Activated CD4-positive, alpha-beta T cell treated with anti-CD3 and anti-CD28 coated beads, Interleukin-2, amount 10 ng/mL, durations not matched to agents 7 days and 5 days (primary cell): ENCODE measurements at places on chromosomes 2 and 18. TPM values are rescaled to one million over a fixed set of nuclear protein-coding genes. Genes with fewer than 3 reads are reported as not detected.
A peak's percentile ranks its signal among the peaks of the same experiment; 100 is the strongest.

- no peak for DNase-seq
Observed at GRCh38 chr2:235663875-235664274, 170.0 kb downstream of the AGAP1 start.

- DNase-seq = peak; percentile 29
Observed at GRCh38 chr2:177767768-177768167, 304.8 kb downstream of the PDE11A start.

GRCh38 chr2:43831543-43832294 lies 6.9 kb downstream of the ABCG5 start:
- DNase-seq = no peak

DNA sequence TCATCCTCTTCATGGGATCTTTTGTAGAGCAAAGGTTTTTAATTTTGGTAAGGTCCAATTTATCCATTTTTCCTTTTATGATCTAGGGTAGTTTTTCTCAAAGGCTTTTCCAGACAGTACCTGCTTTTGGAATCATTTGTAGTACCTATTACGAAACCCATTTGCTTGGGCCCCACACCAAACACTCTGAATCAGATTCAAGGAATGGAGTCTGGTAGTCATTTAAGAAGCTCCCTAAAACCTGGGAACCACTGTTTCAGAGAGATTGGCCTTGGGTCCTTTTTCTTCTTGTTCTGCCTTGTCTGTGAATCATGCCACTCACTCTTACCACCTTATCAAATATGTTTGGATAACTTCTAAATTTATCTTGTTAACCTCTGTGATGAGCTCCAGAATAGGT lies 40.3 kb downstream of the OSBPL6 start:
- no peak for DNase-seq

DNA sequence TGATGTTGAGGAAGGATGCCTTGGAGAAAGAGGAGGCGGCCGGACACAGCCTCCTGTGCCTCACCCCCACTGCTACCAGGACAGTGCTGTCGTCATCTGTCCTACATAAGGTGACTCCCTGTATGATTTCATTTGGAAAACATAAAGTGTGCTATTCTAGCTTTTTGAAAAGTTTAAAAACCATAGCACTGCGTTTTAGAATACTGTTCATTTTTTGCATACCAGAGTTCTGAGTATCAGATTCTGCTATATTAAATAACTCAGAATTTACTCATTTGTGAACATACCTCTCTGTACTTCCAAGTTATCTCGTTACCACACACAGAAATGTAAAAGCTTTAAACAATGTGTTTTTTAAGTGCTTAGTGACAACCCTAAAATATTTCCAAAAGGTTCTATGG lies 302.9 kb downstream of the LRRTM1 start:
- no peak for DNase-seq

The ASTL gene
- total RNA-seq = 0.22 TPM

The GKN1 gene
- not detected for total RNA-seq

The GNLY gene
- total RNA-seq = 72.9 TPM

DNA sequence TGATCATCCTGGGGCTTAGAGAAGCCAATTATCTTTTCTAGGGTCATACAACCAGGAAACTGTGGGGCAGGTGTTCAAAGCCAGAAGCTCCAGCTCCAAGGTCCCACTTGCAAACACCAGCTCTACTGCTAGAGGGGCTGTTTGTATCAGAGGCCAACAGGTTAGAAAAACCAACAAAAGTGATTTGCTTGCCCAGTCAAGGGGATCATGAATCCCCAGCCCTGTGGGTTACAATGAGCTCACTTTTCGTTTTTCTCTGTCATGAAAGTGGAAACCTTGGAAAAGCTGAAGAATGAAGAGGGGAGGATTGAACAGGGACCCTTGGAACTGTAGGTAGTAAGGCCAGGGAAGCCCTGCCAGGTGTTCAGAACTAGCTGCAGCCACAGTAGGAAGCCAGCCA lies 119.2 kb downstream of the SPP2 start:
- DNase-seq = no peak

The NT5C1B gene
- not detected for total RNA-seq

DNA sequence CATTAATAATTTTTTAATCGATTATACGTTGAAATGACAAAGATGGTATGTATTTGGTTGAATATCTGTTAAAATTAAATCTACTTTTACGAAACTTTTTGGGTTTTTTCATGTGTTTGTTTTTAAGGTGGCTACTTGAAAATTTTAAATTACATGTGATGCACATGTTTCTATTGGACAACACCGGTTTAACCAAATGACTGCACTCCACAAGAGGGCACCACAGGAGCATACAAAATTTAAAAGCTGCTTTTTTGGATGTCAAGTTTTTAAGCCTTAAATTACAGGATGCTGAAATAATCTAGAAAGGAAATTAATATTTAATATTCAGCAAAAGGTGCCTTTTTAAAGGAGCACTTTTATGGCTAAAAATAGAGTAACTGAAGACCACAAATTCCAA lies 98.7 kb downstream of the ACVR1 start:
- DNase-seq = peak; percentile 70

The DDX18 gene
- total RNA-seq = 93.9 TPM

GRCh38 chr2:128162266-128162665 lies 71.3 kb downstream of the UGGT1 start:
- no peak for DNase-seq

DNA sequence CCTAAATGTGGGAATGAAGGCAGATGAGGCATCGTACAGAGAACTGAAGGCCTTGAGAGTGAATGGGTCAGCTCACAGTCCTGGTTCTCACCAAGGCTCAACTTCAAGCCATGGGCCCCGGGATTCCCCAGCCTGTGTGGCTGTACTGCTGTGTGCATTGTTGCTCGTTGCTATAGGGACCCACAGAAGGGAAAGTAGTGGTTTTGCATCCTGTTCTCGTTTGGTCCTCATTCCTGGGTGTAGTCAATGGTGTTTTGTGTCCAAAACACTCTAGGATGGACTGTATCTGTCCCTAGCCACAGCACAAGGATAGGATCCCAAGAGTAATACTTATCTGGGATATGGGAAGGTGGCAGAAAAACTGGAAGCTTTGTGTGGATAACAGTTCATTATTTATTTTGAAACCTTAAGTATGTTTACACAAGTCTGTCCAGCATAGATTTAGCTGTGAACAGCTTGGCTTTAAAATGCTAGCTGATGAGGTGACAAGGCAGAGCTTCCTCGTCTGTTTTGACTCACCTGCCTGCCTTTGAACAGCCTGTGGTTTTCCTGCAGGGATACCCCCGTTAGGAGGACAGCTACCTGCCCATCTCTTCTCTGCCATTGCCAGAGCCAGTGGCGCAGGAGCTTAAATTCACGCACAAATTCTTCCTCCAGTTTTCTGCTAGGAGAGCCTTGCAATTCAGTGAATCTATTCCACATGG lies 85.0 kb downstream of the WDSUB1 start:
- DNase-seq = peak; percentile 50

- no peak for DNase-seq
Observed at GRCh38 chr2:200741468-200742202, 70.1 kb upstream of the BZW1 start.

- no peak for DNase-seq
Observed at GRCh38 chr2:1482253-1482675, 69.0 kb downstream of the TPO start.

GRCh38 chr2:38120829-38121228 lies 44.9 kb upstream of the CYP1B1 start:
- DNase-seq = no peak

- DNase-seq = no peak
Observed at GRCh38 chr2:96957244-96957643, 29.1 kb downstream of the FAM178B start.

- no peak for DNase-seq
Observed at GRCh38 chr2:6657136-6657535, 208.6 kb downstream of the CMPK2 start.

- DNase-seq = no peak
Observed at GRCh38 chr18:69599377-69599776, 198.7 kb downstream of the DOK6 start.

GRCh38 chr2:54271843-54272627 lies 16.0 kb upstream of the TSPYL6 start:
- DNase-seq = no peak

- DNase-seq = no peak
Observed at GRCh38 chr2:75170889-75171288, 28.4 kb downstream of the TACR1 start.
